ENCODE measurements at places on chromosomes 16 and 17.

DNA sequence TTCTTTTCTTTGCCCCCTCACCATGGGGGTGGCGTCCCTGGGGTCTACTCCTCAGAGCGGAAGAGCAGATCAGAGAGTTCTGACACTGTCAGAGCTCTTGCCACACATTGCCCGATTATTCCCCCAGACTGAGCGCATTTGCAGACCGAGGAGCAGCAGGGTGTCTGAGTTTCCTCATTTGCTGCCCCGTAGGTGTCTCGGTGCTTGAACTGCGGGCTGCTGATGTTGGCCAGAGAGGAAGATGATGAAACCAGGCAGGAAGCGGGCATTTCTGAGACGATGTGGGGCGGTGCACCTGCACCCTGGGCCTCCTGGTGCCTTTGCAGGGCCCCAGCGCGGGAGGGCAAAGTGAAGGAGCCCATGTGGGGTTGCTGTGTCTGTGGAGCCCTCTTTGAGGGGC lies 55.2 kb downstream of the ARSG start:
- peak; percentile 98 for DNase-seq

DNA sequence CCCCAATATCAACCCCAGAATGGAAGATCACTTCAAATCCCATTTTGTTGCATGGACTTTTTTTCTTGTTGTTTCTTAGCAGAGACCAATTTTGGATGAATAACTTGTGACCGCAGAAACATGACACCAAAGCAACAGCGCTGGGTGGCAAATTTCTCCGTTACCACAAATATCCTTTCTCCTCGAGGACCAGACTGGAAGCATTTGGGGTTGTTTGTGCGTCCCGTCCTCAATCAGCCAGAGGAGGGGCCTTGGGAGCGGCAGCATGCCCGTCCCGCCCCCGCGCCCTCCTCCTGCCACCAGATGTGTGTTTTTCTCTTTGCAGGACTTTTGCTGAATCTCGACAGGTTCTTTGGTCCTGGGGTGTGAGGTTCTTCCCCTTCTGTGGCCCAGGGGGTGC lies 282.5 kb upstream of the FOXF1 start:
- no peak for DNase-seq

GRCh38 chr17:55442953-55443683 lies 21.5 kb upstream of the MMD start:
- DNase-seq = no peak

DNA sequence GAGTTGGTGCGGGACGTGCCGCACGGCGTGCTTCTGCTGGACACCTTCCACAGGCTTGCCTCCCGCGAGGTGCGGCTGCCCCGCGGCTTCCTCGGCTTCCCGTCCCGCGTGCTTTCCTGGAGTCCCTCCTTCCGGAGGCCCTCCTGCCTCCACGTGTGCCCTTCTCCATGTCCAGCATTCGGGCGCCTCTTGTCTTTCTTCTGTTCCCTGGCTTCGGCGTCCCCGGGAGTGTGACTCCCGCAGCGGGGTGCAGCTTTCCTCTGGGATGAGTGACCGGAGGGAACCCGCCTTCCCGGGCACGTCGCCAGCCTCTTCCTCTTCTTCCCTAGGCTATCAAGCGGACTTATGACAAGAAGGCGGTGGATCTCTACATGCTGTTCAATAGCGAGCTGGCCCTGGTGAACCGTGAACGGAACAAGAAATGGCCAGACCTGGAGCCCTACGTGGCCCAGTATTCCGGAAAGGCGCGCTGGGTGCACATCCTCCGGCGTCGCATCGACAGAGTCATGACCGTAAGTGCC lies 23.0 kb downstream of the DNAH2 start:
- no peak for DNase-seq

DNA sequence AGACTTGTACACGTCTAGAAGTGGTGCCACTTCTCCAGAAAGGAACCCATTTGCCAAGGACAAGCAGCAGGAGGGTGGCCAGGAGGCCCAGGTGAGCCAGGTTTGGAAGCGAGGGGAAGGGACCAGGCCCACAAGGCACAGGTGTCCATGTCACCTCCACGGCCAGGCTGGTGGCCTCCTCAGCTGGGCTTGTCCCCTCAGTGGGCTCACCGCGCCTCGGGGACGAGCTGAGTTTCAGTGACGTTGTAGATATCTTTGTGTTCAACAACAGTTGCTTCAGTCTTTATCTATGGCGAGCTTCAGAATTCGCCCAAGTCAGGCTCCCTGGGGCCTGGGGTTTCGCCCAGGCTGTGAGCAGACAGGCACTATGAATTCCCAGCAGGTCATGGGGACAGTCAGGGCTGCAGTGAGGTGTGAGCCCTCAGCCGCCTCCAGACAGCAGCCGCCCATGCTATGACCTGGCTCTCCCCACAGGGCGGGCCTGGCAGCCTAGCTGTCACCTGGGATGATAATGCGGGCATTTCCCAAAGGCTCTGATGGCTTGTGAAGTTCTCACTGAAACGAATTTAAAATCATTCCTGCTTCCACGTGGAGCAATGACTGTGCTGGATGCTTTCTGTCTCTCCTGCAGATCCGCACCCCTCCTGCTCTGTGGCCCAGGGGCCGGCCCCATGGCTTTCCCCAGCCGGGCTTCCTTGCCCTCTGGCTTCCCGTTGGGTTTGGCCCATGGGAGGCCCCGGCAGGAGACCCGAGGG lies 89.5 kb downstream of the MRC2 start:
- DNase-seq = no peak

GRCh38 chr16:78553268-78554039 lies 454.0 kb downstream of the WWOX start:
- DNase-seq = no peak

- DNase-seq = no peak
Observed at GRCh38 chr17:2416010-2416734, 15.3 kb upstream of the MNT start.

- no peak for DNase-seq
Observed at GRCh38 chr16:69831212-69832123, 69.3 kb downstream of the WWP2 start.

DNA sequence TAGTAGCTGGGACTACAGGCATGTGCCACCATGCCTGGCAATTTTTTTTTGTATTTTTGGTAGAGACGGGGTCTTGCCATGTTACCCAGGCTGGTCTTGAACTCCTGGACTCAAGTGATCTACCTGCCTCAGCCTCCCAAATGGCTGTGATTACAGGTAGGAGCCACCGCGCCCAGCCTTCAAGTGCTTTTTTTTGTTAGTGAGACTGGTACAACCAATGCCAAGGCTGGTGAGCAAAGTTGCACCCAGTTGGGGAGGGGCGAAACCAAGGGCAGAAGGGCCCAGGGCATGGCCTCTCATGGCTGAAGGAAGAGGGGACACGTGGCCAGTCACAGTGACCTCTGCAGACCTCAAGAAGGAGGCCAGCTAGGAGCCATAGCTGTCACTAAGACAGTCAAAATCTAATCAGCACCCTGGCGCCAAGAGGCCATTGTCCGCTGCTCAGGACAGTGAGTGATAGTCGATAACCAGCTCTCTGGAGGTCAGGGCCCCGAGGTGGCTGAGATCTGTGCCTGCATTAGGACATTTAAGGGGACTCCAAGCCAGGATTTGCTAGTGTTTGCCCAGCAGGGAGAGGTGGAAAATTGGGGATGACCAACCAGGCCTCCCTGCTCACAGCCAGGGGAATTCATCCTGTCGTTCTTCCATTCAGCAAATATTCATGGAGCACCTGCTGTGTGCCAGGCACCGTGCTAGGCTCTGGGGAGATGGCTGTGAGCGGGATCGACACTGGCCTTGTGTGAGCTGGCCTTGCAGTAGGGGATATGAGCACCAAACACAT lies 10.2 kb downstream of the IL4R start:
- no peak for DNase-seq

GRCh38 chr17:47676510-47677165 lies 17.3 kb upstream of the TBKBP1 start:
- no peak for DNase-seq

GRCh38 chr17:56175299-56175955 lies 22.2 kb downstream of the ANKFN1 start:
- DNase-seq = no peak

DNA sequence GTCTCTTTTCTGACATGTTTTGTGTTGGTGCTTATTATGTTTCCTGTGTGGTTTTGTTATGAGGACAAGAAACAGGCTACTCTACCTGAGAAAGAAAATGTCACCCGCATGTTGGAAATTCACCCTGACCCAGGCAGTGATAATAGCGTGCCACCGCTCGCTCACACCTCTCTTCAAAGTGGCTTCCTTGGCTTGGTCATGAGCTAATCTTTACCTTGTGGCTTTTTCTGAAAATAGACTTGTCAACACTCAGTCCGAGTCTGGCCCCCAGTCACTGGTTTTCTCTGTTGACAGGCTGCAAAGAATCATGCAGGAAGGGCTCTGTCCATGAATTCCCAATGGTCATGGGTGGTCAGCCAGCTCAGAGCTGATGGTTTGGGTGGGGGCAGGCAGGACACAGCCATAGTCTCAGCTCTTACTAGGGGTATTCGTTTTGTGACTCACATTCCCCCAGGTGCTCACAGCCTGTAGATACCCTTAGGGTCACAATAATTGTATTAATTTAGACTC lies 121.3 kb upstream of the CACNG5 start:
- DNase-seq = no peak

DNA sequence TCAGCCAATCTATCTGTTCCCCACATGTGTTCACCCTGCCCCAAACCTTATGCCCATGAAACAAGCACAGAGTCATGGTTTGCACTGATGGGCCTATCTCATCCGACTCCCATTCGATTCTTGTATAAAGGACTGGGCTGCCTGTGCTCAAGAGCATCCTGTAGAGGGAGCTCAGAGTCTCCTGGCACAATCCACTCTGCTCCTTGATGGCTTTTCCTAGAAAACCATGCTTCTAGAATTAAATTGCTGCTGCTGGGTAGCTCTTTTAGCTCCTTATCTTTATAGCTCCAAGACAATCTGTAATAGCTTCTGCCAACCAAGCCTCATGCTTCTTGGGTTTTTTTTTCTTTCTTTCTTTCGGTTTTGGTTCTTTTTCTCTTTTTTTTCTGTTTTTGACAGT lies 9.7 kb downstream of the ZNF19 start:
- DNase-seq = no peak

DNA sequence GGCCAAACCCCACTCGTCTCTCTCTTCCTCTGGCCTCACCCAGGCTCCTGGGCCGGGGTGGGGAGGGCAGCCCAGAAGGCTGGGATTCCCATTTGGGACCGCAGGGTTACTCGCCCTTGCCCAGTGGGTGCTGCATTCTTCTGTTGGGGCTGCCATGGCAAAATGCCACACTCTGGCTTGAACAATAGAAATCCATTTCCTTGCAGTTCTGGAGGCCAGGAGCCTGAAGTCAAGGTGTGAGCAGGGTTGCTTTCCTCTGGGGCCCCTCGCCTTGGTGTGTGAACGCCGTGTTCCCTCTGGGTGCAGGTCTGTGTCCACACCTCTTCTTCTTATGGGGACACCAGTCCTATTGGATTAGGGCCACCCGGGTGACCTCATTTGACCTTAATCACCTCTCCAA lies 105.8 kb upstream of the GSE1 start:
- no peak for DNase-seq

- no peak for DNase-seq
Observed at GRCh38 chr16:67277999-67278772, 1.1 kb upstream of the PLEKHG4 start.

GRCh38 chr17:27597188-27597580 lies 33.8 kb upstream of the LGALS9 start:
- DNase-seq = no peak

GRCh38 chr17:61689610-61690180 lies 98.7 kb upstream of the NACA2 start:
- DNase-seq = no peak

GRCh38 chr17:10224582-10225195 lies 26.3 kb upstream of the GAS7 start:
- no peak for DNase-seq

DNA sequence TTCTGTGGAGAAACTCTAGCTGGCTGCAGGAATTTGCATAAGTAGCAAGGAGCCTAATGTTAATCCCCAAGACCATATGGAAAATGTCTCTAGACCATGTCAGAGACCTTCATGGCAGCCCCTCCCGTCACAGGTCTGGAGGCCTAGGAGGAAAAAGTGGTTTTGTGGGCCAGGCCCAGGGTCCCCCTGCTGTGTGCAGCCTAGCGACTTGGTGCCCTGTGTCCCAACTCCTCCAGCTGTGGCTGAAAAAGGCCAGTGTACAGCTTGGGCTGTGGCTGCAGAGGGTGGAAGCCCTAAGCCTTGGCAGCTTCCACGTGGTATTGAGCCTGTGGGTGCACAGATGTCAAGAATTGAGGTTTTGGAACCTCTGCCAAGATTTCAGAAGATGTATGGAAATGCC lies 306.9 kb upstream of the CA10 start:
- DNase-seq = no peak

- no peak for DNase-seq
Observed at GRCh38 chr17:29544066-29544465, 22.8 kb downstream of the ABHD15 start.

DNA sequence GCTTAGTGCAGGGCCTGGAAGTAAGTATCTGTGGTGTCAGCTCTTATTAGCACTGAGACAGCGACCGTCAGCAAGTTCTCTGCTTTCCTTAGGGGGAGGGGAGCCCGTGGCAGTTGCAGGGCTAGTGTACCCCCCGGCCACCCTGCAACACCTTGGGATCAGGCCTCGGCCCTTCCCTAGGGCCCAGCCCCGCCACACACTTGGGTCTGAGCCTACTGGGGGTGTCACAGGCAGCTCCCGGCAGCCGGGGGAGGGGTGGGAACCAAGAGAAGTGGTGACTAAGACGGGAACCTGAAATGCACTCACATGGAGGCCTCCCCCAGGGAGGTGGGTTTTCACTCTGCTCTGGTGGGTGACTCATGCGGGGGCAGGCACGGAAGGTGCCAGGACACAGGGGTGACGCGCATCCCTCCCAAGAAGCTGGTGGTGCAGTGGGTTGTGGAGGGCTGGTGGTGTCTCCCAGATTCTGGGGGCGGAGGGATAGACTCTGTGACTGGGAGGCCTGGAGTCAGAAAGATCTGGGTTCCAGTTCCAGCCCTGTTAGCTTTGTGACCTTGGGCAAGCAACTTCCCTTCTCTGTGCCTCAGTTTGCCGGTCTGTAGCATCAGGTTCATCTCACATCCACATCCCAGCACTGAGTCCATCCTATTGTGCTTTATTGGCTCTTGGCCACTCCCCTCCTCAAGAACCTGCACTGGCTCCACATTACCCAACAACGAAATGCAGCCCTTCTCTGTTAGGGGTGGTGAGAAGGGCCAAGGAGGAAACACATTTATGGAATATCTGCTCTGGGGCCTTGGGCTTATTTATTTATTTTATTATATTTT lies 44.5 kb downstream of the LAT start:
- no peak for DNase-seq

GRCh38 chr17:15469260-15469659 lies 1.8 kb upstream of the CDRT4 start:
- DNase-seq = no peak

DNA sequence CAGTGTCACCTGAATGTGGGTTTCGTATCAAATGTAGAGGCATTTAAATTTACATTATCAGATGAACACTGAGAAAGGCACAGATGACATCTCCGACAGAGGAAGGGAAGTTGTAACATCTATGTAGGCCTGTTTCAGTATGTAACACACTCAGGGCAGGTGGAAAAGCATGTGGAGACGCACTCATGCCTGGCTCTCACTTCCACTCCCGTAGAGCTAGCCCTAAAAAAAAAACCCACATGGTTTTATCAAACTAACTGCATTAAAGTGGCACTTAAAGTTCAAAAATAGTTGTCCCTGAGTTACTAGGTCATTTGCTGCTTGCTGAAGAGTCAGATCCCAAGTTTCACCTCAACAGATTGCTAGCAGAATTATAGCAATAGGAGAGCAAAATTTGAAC lies 6.1 kb upstream of the ANKFY1 start:
- no peak for DNase-seq
